Activated T-cell treated with anti-CD3 and anti-CD28 coated beads, Interleukin-2, amount 50 U/mL, for 72 hours (primary cell): ENCODE measurements at places on chromosomes 7 and 10. TPM values are rescaled to one million over a fixed set of nuclear protein-coding genes. Genes with fewer than 3 reads are reported as not detected.

Gene SLC13A1
- total RNA-seq: not detected

Gene CARD11
- 114 TPM for total RNA-seq

Gene TRPV5
- total RNA-seq: not detected

GRCh38 chr10:69096045-69096444, 8.1 kb downstream of the SRGN start:
- DNase-seq: no peak

- no peak for DNase-seq
Measured at GRCh38 chr7:30510124-30511075, 5.8 kb upstream of the GGCT start.

DNA sequence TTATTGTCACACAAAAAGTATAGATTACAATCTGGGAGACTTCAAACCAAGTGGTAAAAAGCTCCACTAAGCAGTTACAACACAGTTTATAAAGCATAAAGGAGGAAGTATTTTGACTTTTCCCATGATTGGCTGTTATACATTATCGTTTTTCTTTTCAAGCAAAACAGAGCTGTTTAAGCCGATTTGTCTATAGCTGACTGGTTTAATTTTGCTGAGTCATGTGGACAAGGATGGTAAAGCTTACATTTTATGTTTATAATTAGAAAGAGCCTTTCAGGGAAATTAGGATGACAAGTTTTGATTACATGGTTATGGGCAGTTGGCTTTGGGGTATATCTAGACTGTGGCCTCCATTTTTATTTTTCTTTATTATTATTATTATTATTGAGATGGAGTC, 152.5 kb upstream of the STK17A start:
- no peak for DNase-seq

DNA sequence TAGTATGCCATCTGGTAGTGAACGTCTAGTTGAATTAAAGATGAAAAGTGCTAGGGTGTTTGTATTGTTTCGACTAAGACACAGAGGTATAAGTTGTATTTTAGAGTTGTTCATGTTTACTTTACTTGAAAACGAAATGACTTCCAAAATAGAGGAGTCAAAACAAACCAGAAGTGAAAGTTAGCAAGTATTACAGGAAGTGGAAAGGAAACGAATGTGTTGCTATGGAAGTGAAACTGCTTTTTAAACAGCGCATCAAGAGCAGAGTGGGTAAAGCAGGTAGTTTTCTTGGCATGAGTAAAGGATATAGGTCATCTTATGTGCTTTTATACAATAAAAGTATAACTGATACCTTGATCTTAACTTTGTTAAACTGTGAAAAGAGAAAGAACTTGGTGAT, 20.0 kb upstream of the GALNTL5 start:
- no peak for DNase-seq

DNA sequence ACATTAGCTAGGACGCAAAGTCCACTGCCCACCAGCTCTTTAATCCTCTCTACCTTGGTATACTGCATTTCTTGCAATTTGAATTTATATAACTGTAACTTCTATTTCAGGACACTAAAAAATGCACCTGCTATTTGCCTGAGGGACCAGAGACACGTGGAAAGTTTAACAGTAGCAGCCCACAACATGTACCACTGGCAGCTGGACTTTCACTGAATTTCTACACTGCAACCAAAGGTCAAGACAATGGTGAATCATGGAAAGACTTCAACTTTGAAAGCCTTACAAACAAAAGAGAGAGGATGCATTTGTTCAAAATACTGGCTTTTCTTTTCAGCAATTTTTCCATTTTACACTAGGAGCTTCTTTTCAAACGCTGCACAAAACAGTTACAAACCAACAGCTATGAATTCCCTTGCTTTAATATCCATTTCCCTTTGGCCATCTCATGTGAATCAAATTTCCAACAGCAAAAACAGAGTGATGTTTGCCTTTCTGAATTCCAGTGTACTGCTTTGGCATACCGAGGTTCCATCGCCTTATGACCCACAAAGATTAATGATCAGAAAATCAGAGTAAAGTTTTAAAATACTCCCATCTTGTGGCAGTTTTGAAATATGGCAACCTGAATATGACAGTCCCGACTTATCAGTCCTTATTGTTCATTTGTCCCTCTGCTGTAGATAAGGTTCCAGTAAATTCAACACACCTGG, 29.9 kb upstream of the HNRNPH3 start:
- DNase-seq: no peak
